ENCODE measurements at places on chromosomes 1 and 21. TPM values are rescaled to one million over a fixed set of nuclear protein-coding genes. Genes with fewer than 3 reads are reported as not detected.

Gene TMOD4
- not detected for total RNA-seq

Gene HSD3B1
- not detected for total RNA-seq

Gene KRTAP15-1
- total RNA-seq, result not detected

Gene SPATA45
- total RNA-seq, result not detected

Gene F5
- total RNA-seq, result not detected

Gene CLCA1
- not detected for total RNA-seq

Gene RNU1-1
- under 0.01 TPM for total RNA-seq

Gene TNFAIP8L2
- not detected for total RNA-seq

Gene AK4
- 18.3 TPM for total RNA-seq

Gene HFM1
- total RNA-seq, result 0.36 TPM

Gene CELA3A
- not detected for total RNA-seq

Gene BRDT
- total RNA-seq, result not detected

Gene MYOM3
- not detected for total RNA-seq

Gene AADACL3
- total RNA-seq, result not detected

Measured in osteoblast (primary cell).